ENCODE measurements at places on chromosomes 4 and X.

DNA sequence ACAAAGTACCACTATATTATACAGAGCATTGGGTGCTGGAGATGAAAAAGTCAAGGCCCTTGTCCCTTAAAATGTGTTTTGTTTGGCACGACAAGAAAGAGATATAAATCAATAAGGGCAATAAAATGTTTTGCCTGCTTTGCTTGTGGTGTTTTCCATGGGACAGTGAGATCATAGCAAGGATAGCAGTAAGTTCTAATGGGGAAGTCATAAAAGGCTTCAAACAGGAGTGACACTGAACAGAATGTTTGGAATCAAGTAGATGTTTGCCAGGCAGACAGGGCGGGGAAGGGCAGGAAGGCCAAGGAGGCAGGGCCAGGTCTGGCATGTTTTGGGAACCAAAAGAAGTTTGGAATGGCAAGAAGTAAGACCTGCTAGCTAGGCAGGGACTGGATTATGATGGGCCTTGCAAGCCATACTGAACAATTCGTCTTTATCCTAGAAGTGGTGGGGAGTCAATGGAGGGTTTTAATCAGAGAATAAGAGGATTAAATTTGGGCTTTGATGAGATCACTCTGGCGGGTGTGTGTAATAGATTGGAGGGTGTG lies 16.4 kb downstream of the FGF2 start:
- DNase-seq = no peak

DNA sequence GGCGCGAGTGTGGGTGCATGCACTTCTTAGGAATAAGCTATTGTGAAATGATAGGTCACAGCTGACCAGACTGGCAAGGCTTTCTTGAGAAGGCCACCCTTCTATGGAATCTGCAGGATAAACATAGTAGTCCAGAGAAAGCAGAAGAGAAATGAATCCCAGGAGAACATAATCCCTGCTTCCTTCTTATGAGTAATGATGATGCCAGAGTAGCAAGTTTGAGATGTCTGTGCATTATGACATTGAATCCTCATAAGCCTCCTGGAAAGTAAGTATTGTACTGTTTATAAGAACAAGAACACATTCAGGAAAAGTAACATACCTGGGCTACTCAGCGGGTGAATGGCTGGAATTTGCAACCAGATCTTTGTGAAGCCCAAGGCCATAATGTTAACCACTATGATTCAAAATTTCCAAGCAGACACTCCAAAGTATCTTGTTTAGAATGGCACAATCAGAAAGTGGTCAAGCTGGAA lies 272.1 kb upstream of the HS3ST1 start:
- no peak for DNase-seq

- DNase-seq = no peak
These were observed 8.7 kb downstream of the TMEM187 start for GRCh38 chrX:153981231-153981630.

DNA sequence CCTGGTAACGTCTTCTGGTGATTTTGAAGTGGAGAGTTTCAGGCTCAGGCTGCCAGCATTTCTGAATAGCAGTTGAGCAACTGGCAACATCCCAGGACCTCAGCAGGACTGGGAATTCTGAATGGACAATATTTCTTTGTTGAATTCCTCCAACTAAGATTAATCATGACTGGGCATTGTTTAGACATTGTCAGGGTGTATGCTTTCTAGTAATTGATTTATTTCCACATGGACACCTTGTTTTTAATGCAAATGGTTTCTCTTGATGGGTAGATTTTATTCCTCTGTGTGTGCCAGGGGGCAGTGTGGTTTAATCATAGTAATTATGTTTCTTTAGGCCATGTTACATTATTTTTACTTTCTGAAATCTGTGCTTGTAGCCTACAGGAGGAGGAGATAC lies 1004.7 kb upstream of the LCORL start:
- no peak for DNase-seq

- peak; percentile 16 for DNase-seq
These were observed 287.2 kb downstream of the OPHN1 start for GRCh38 chrX:68146054-68146453.

DNA sequence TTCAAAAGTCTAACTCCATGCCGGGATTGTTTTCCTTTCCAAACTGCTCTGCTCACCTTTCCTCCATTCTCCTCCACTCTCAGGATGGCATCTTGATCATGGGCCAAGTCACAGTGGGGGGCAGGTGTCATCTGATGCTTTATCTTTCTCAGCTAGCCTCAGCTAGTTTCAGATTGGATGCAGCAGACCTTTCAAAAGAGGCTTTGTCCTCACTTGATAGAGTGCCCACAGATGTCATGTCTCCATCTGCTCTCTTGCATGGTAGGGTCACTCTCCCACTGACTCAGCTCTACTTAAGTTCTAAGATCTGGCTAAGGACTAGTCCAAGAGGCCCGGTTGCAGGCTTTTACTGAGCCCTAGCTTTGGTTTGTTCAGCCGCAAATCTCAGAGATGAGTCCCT lies 341.8 kb upstream of the GALNT7 start:
- DNase-seq = no peak

- DNase-seq = no peak
These were observed 554.9 kb downstream of the KLHL4 start for GRCh38 chrX:88072339-88073030.

DNA sequence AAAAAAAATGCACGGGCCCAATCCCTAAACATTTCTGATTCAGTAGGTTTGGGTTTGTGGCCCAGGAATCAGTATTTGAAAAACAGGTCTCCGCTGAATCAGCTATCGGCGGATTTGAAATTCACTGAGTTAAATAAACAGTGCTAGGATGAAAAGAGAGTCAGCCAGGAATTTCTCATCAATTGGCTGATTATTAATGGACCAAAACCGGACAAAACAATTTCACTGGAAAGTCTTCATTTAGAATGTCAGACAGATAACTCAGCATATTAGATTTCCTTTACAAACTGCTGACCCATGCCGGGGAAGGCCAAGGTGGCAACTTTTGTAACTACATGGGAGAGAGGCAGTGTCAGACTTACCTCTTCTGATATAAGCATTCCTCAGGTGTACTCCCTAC lies 99.4 kb upstream of the LSM6 start:
- no peak for DNase-seq
